ENCODE measurements at places on chromosomes 3 and 15.

- DNase-seq: peak; percentile 43
These were observed at the start of gene MFGE8 for GRCh38 chr15:88913017-88913849. MFGE8 (minus strand) TSS chr15:88913379; CDS start chr15:88913319, 60 bp downstream.

DNA sequence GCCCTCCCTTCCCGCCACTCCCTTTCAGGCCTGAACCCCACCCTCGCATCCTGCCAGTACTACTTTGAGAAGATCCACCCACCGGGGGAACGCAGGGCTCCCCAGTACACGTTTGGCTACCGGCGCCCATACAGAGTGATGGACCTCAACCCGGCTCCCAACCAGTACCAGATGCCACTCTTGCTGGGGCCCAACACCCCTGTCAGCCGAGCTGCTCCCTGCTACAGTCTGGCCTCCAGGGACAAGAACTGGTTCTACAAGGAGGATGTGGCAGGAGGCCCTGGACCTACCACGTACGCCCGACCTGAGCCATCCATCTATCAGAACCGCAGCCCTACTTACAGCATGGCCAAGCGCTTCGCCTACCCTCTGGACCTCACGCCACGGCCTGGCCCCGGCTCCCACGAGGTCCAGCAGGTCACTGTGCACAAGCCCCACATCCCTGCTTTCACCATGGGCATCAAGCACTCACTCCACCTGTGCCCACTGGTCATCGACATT lies 14.4 kb upstream of the CSPG4 start:
- no peak for DNase-seq

DNA sequence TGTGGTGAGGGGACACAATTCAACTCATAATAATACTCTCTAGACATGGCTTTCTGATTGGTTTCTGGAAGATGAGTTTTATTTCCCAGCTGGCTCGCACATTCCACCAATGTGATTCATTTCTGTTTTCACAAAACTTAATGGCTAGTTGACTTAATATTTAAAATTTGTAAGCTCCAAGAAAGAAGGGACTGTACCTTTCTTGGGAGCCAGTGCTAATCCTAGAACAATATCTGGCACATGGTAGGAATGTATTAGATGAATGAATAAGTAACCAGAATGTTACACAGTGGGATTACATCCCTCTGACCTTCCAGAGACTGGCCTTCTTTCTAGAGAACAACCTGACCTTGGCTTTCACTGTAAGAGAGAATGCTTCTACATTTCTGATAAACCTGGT lies 262.8 kb downstream of the RORA start:
- DNase-seq: no peak

DNA sequence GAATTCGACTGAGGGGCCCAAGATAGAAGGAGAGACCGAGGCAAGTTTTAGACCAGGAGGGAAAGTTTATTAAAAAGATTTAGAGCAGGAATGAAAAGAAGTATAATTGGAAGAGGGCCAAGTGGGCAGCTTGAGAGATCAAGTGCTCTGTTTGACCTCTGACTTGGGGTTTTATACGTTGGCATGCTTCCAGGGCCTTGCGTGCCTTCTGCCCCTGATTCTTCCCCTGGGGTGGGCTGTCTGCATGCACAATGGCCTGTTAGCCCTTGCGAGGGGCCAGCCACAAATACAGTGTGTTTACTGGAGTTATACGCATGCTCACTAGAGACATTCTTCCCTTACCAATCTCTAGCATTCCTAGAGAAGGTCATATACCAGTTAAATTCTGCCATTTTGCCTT lies 70.7 kb upstream of the LARS2 start:
- no peak for DNase-seq

DNA sequence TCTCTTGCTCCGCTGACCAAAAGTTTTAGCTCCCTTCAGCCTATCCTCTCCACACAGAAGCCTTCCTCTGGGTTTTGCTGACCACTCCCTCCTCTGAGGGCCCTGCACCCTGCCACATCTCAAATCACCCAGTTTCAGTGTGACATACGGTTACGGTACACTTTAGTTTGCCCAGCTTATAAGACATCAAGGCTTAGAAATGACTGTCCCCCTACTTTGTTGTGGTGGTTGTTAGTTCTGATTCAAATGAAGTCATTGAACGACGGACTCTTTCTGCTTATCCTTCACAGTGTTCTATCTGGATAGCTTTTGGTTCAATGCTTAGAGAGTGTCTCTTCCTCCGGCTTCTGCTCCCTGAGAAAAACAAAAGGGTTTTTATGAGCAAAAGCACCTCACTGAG lies 68.0 kb upstream of the NDUFB4 start:
- no peak for DNase-seq

GRCh38 chr3:181178991-181179390 lies 189.5 kb upstream of the DNAJC19 start:
- DNase-seq: no peak

GRCh38 chr15:93819826-93820225 lies 411.5 kb upstream of the MCTP2 start:
- DNase-seq: no peak

- no peak for DNase-seq
These were observed 840.0 kb downstream of the ROBO1 start for GRCh38 chr3:78927759-78928158.

DNA sequence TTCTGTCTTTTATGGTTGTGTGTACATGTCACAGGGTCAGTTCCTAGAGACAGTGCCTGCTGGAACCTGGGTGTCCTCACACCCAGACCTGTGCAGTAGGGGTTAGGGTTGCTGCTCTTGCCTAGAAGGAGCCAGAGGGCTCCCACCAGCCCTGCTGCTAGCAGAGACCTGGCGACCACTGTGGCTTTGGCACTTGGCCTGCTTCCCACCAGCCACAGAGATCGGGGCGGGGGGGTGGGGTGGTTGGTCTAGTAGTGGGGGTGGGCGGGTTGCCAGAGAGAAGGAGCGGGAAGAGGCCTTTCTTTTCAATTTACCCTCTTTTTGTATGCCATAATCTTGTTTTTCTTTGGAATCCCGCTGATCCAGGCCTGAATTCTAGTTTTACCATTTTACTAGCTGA lies 29.4 kb downstream of the EEFSEC start:
- DNase-seq: no peak

DNA sequence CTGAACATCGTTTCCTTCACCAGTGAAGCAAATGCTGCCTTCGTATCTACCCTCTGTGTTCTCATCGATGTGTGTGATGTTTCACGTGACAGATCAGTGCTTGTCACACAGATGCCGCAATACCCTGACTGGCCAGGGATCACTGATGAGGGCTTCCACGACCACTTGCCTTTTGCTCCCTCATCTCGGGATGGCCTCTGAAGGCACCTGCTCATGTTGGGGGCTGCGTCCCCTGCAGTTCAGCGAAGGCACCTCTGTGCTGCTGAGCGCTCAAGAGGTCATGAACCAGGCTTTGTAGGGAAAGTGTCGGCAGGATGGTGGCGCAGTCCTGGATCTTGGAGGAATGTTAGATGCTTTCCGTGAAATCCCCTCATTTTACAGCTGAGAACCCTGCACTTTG lies 79.2 kb upstream of the KLF13 start:
- no peak for DNase-seq

DNA sequence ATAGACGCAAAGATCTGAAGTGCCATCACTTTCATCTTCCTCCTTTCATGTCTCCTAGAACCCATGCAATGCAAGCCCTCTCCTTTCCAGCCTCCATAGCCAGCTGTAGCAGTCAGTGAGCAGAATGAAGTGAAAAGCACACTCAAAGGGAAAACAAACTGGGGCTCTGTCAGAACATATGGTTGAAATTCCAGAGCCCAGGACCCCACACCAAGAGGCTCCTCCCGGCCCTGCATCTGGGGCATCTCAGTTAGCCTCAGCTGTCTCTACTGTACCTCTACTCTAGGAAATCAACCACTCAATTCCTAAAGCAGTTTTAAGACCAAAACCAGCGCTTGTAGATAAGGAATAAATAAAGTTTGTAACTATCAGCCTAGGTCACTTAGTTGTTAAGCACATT lies 73.8 kb upstream of the P3H2 start:
- no peak for DNase-seq

DNA sequence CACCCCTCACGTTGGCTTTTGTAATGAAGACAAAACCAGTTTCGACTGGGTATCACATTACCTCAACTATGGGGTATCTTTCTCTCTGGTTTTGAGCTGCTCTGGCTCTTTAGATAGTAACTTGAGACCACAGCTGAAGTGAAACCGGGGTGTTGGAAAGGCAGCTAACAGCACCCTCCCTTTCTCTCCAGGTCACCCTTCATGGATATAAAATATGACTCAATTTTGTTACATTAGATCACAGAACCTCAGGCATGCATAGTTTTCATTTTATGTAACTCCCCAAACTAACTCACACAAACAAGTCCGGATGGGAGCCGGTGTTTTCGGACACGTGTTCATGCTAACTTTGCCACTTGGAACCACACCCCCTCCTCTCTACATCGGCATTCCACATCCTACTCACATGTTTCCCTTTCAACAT lies 90.7 kb downstream of the NR2F2 start:
- DNase-seq: no peak

DNA sequence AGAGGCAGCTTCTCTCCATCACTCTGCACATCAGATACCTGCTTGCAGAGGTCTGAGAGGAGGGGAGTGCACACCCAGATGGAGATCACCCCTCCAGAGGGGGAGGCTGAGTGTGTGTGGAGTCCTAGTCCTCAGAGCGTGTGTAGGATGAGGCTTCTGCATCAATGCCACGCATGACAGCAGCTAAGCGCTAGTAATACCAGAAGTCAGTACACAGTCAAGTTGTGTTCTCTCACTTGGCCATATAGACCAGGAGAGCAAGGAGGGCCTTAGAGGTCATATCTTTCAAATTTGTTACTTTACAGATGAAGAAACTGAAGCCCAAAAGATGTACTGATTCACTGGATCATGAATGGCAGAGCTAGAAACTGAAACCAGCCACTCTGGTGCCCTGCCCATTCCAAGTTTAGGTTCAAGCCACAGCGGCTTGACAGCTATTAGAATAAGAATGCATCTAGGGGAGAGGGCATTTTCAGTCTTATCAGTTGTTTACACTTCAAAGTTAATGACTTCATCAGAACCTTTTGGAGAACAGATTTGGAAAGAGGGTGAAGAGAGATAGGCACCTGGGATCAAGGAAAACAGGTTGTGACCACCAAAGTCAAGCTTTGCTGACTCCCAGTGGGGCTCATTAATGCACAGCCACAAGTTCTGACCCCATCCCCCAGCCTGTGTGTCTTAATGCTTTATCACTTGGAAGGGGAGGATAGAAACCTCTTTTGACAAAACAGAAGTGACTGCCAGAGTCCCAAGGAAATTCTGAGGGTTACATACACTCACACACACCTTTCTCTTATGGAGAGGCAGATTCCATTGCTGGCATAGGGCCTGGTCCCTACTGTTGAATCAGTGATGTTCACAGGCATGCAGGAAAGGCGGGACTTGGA lies 310.3 kb downstream of the CHST2 start:
- no peak for DNase-seq

DNA sequence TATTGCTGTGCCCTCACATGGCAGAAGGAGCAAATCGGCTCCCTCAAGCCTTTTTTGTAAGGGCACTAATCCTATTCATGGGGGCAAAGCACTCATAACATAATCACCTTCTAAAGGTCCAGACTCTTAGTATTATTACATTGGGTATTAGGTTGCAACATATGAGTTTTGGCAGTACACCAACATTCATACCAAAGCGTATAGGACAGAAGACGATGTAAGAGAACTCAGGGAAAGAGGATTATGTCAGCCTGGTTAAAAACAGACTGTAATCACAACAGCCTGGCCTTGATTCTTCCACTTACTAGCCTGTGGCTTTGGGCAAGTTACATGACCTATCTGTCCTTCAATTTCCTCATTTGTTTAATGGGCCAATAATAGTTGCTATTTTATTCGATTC lies 828.5 kb upstream of the NECTIN3 start:
- DNase-seq: no peak

DNA sequence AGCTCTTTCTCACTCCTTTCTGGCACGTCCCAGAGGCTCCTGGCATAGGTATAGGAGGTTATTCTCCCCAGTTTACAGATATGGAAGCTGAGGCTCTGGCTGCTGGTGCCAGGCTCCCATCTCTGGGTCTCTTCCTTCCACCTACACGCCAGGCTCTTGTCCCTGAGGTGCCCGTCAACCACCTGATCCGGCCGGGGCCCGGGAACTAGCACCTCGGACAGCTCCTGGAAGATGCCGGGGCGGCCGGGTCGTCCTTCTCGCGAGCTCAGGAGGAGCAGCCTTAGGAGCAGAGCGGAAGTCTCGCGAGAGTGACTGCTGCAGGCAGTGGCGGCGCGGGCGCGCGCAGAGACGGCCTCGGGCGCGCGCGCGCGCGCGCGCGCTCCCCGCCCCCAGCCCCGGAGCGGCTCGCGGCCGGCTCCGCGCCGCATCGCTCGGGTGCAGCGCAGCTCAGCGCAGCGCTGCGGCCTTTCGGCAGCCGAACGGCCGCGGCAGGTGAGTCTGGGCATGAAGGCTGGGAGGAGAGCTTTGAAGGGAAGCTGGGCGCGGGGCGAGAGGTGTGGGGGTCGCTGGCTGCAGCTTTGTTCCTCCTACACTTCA lies at the start of gene SCAMP5:
SCAMP5 (plus strand) TSS at position 382 of the 597 bp plus-strand sequence. CDS start 16,277 bp downstream, outside the sequence.
- peak; percentile 72 for DNase-seq

- DNase-seq: no peak
These were observed 49.6 kb downstream of the PCSK6 start for GRCh38 chr15:101439920-101440319.

DNA sequence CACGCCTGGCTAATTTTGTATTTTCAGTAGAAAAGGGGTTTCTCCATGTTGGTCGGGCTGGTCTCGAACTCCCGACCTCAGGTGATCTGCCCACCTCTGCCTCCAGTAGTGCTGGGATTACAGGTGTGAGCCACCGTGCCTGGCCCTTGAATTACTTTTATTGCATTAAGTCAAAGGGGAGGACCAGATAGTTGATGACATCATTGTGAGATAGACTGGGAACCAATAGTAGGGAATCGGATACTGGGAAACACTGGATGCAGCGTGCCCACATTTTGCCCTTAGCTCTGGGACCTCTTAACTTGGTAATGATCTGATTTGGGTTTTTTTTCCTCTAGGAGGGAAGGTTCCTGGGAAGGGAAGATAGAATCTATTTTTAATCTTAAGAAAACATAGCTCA lies 19.2 kb downstream of the DAG1 start:
- no peak for DNase-seq

GRCh38 chr3:72591522-72592421 lies 256.5 kb downstream of the SHQ1 start:
- DNase-seq: no peak

DNA sequence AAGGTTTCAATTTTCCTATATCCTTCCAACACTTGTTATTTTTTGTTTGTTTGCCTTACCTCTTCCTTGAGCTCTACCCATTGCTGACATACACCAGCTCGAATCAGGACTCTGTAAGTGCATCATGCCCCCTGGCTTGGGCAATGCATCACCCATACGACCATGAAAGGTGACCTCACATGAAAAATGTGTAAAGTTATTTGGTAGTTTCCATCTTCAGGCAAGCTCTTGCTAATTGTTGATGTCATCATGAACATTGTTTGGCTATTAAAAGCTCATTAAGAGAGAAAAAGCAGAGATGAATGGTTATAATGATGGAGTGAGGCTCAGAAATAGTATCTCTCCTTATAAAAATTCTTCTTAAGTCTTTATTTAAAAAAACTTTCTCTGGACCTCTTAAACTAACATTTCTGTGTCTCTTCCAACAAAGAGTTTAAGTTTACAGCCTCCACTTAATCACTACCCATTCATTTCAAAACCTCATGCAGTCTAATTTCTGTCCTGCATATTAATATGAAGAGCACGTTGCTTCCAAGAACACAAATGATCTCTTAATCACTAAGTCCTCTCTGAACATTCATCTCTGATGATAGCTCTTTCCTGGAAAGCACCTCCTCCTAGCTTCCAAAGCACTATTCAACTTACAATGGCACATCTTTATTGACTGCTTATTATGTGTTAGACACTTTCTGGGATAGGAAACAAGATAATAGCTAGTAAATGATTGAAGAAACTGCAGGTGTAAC lies 236.3 kb downstream of the NFKBIZ start:
- no peak for DNase-seq

- DNase-seq: no peak
These were observed 17.9 kb downstream of the PLS1 start for GRCh38 chr3:142614059-142614626.
